Amygdala (tissue), 56 donors: ENCODE measurements at places on chromosomes 6 and 20.

DNA sequence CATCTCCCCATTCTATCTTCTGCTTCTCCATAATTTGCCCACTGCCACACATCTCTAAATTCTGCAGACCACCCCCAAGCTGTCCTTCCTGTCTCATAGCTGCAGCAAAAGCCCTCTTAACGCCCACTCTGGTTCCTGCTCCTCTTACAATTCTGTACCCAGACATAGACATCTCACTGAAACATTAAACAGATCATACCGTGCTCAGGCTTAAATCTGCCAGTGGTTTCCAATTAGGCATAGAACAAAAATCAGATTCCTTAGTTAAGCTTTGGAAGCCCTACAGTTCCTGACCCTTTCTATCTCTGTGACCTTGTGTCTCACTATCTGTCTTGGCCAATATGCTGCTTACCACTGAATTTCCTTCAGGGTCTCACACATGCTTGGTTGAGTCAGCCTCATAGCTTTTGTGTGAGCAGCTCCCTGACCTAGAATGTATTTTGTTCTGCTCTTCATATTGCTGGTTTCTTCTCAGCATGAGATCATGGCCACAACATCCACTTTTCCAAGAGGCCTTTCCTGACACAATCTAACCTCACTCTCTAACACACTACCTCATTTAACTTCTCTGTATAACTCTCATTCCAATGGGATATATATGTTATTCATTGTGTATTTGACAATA lies 749.7 kb downstream of the MAFB start:
- no peak for DNase-seq

GRCh38 chr6:10190042-10190441 lies 224.8 kb downstream of the TFAP2A start:
- no peak for DNase-seq

DNA sequence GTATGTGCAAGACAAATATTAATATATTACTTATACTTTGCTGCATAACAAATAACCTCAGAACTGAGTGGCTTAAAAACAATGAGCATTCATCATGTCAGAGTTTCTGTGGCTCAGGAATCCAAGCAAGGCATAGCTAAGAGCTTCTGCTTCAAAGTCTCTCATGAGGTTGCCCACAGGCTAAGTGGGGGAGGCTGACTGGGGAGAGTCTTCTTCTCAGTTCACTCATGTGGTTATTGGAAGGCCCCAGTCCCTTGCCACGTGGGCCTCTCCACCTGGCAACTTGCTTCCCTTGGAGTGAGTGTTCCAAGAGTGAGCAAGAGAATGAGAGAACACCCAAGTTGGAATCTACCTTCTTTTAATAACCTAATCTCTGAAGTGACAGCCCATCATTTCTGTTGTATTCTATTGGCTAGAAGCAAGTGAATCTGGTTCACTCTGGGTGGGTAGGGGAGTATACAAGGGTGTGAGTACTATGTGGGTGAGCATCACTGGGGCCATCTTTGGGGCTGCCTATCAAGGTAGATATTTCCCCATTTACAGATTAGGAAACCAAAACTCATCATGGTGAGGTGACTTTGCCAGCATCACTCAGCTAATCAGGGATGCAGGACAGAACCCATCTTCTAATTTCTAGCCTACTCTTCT lies 36.0 kb downstream of the DNAH8 start:
- DNase-seq = no peak

DNA sequence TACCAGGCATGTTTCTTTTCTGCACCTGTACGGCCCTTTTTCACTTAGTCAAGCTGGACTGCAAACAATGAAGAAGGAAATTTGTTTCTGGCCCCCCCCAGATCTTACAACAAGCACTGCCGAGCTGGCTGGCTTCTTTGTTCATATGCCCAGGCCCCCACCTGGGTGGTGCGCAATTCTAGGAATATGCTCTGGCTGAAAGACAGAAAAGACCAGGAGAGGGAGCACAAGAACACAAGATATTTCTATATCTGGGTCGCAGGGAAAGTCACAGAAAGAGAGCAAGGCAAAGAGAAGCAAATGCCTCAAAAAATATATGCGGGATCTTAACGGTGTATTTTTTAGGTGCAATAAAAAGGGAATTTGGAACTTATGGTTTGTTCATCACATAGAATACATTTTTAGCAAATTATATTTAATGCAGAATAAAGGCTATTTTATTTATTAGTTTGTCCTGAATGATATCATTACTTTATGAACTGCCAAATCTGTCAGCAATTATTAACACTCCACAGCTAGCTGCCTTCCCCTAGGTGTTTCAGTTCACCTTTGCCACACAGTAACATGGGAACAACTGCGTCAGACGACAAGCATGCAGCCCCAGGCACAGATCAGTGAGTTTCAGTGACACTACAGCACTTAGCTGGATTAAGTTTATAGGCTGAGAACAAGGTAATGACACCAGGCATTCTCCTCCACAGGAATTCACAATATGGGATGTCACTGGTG lies 76.5 kb downstream of the GJA10 start:
- peak; percentile 22 for DNase-seq

- no peak for DNase-seq
These were observed 255.6 kb downstream of the LRFN2 start for GRCh38 chr6:40331545-40331944.

- DNase-seq = no peak
These were observed 96.1 kb downstream of the FOXO3 start for GRCh38 chr6:108656836-108657235.
